NCI-H2081 treated with DMSO at 0.1 percent for 48 hours (cell line): ENCODE measurements at places on chromosomes 1 and 21.

DNA sequence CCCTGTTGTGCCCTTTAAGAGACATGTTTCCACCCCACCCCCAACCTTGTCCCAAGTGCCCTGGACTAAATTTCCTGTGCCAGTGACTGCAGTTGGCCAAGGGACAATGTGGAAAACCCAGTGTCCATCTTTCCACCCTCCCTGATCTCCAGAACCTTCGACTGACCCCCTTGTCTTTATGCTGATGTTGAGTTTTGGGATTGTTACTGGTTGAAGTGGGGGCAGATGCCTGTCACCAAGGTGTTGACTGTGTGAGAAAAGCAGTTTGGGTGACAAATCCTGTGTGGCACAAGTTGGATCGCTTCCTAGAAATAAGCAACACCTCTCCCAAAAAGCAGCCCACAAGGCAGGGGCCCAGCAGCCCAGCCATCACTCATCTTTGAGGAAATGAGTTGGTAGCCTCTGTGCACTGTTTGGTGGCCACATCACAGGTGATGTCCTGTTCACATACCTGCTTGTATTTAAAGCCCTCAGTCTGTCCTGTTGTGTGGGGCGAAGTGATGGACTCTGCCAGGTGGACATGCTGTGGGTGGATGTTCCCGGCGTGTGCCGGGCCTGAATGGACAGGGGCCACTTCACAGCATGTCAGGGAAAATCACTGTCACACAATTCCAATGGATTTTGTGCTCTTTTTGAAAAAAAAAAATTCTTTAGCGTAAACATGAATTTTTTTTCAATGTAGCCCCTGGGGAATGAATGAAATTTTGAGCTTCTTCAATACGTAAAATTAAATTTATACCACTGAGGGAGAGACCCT lies 6.6 kb upstream of the MIIP start:
- no peak for DNase-seq

DNA sequence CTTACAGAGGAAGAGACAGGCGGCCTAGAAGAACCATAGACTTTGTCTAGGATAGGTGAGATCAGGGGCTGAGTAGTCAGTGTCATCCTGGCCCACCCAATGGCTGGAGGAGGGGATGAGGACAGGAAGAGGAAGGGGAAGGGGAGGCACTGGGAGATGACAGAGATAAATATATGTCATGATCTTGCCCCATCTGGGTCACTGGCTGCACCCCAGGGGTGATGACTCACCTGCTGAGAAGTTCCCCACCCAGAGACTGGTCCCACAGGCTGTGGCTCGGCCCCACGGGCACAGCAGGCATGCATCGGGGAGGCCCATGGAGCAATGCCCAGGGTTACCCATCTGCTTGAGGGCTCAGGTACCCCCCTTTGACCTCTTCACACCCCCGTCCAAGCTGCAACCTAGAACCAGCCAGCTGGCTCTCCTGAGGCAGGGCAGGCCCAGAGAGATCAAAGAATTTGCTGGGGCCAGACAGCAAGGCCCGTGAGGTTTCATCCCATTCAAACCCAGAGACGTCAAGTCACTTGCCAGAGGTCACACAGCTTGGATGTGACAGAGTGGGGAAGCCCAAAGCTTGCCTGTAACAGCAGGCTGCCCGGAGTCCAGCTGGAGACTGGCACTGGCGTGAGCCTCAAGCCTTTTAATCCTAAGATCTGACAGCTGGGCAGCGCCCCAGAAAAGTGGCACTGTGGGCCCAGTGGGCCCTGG lies 34.7 kb upstream of the CASZ1 start:
- no peak for DNase-seq

GRCh38 chr21:34881839-34882371 lies 167.2 kb downstream of the RUNX1 start:
- no peak for DNase-seq

DNA sequence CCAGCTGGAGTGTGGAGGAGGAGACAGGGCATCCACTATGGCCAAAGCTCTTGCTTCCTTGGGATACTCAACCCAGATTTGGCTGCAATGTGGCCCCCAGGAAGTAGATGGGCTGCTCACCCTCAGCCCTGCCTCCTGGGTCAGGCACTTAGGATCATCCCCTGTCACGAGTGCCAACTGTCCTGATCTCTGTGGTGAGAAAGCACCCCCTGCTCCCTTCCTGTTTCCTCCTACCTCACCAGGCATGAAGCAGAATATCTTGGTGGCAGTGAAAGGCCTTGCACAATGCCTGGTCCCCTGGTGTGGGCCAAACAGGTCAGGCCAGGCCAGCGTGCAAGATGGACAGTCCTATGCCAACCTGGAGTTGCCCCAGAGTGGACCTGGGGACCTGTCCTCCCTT lies 211.7 kb downstream of the GRIK3 start:
- DNase-seq = no peak

DNA sequence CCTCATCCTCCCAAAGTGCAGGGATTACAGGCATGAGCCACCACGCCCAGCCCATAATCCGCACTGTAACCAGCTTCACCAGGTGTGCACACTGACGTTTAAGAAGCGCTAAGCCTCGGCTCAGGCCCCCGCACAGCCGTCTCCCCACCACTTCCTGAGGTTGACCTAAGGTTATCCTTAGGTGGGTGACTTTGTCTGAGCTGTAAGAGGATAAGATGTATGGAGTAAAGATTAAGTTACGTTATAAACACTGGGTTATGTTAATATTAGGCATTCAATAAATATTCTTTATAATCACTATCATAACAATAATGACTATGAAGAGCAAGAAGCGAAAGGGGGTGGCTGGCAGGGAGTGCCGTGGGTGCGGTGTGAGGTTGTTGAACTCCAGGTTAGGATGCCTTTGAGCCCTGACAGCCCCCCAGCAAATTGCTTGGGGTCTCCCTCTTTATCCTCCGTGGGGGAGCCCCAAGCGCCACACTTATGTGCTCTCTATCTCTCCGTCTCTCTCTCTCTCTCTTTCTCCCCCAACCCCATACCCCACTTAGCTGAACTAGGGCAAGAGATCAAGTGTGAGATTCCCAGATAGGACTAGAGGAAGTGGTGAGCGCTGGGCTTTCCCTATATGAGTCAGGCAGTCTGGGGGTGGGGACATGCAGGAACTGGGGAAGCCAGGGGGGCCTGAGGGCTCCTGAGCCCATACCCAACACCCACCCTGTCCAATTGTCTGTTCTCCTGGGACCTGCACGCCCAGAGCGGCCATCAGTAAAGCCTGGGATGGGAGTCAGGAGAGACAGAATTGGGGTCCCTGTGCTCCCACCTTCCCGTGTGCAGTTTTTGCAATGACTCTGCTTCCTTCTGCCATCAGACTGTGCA lies 7.6 kb downstream of the EFHD2 start:
- DNase-seq = no peak

GRCh38 chr1:220696863-220697231 lies 6.7 kb downstream of the C1orf115 start:
- no peak for DNase-seq
